Stromal cell of bone marrow (primary cell): ENCODE measurements at places on chromosomes 2 and 18.

DNA sequence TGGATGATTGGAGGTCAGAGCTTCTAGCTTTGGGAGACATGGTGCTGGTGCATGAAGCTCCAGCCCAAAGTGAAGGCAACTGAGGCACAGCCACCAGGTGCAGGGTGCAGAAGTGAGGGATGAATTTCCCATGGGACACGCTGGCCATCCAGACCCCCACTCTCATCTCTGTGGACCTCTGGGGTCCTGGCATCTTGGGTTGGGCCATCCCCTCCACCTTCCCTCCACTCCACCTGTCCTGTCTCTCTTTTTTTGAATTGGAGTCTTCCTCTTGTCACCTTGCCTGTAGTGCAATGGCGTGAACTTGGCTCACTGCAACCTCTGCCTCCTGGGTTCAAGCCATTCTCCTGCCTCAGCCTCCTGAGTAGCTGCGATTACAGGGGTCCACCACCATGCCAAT, 3.4 kb downstream of the NGEF start:
- no peak for DNase-seq

DNA sequence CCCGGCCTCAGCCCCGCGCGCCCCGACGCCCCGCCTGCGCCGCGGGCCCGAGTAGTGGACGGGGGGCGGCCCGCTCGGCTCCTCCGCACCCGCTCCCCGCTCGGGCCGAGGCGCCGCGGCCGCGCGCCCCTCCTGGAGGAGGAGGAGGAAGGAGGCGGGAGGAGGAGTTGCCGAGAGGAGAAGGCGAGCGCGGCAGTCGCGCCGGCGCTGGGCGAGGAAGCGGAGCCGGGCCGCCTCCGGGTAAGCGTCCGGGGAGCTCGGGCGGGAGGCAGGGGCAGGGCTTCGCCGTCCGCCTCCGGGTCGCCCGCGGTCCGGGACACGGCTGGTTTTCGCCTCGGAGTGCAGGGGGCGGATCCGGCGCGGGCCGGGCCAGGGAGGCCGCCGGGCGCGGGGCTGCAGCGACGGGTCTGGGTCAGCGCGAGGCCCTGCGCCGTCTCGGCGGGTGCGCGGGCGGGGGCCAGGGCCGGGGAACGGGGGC, at the start of gene SOCS6:
SOCS6 (plus strand) TSS at position 195 of the 478 bp plus-strand sequence. CDS start 35,624 bp downstream, outside the sequence.
- peak; percentile 45 for DNase-seq

- no peak for DNase-seq
Observed at GRCh38 chr2:219765231-219765911, 137.9 kb downstream of the SLC4A3 start.

GRCh38 chr2:86623043-86623493, 597 bp downstream of the RNF103 start:
- no peak for DNase-seq

GRCh38 chr2:159456500-159457426, 159.6 kb downstream of the BAZ2B start:
- no peak for DNase-seq

DNA sequence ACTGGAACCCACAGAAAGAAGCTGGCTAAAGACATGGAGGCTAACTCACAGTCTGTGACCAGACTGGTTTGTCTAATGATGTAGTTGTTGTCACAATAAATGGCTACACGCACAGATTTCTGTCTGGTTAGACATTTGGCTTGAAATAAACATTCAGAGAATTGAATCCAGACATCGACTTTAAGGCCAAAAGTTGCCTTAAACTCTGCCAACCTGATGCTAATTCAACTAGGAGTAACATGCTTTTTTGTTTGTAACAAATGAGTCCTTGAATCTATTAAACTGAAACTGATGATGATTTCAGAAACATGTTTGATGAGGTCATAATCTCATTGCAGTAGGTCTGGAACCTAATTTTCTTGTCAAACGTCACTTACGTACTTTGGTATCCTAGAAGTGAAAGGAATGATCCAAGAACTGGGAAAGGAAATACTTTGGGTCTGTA, 123.8 kb downstream of the ERBB4 start:
- DNase-seq = no peak

GRCh38 chr2:152097801-152098495, 896 bp downstream of the CACNB4 start:
- DNase-seq = no peak

DNA sequence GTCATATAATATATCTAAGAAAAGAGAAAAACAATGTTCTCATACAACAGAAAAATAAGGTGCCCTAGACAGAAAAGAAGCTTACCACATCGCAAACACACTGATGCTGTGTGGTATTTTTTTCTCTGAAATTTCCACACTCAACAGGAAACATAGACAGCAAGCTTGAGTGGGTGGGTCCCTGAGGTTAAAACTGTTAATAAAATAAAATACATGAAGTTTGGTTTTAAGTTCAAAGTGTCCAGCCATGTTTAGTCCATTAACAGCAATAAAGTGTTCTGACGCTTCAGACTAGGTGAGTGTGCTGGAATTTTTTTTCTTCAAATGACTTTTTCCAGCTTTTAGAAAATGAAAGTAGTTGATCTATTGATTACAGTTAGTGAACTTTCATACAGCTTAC, 83.3 kb upstream of the EPB41L5 start:
- no peak for DNase-seq

- DNase-seq = no peak
Observed at GRCh38 chr2:144224472-144224871, 295.4 kb downstream of the ZEB2 start.

- no peak for DNase-seq
Observed at GRCh38 chr2:11145350-11145749, 9.9 kb upstream of the SLC66A3 start.

GRCh38 chr2:98155716-98156115, 68.7 kb downstream of the VWA3B start:
- no peak for DNase-seq

- no peak for DNase-seq
Observed at GRCh38 chr18:44731530-44732237, 51.0 kb downstream of the SETBP1 start.

DNA sequence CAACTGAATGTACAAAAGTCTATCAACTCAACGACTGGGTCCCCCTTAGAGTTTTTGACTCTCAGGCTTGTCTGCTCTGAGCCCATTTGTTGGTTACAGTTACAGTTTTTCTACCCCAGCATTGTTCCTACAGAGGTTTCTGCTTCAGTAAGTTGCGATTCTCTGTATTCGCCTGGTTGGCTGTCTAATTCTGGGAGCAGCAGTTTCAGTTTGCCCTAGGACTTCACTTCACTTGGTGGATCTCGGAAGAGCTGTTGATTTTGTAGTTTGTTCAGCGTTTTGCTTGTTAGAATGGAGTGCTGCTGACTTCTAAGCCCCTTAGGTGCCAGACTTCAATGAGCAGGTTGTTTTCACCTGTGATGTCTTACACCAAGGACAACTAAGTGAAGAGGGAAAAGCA, 296.5 kb upstream of the EPAS1 start:
- DNase-seq = no peak

GRCh38 chr2:217731805-217732204, 271.0 kb downstream of the TNS1 start:
- DNase-seq = peak; percentile 59

DNA sequence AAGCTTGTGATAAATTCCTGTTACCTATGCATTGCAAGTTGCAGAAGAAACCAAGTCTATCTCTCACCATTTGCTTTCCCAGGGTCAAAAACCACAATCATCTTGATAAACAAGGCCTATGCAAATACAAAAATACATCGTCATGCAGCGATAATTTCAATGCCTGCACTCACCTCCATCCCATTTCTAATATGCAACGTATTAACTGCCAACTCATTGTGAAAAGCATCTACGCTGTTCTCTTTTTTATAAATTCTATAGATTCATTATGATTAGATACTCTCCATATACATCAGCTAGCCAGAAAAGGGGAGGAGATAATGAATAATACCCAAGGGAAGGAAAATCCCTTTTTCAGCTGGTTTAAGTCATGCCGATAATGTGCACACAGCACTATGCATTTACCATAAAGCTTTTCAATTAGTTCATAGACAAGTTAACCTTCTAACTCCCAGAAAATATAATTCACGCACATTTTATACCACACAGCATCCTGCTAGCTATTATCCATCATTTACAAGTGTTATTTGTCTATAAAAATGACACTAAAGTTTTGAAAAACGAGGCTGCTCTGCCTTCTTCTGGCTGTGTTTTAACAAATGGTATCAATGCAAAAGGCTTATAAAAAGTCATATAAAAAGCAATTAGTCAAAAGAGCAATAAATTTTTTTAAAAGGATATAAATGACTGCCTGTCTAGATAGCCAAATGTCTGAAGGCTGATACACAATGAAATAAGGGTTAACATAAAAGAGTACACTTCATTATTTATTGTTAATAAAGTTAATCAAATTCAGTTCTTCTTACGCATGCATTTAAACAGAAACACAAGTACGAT, 77.6 kb downstream of the AFF3 start:
- no peak for DNase-seq

GRCh38 chr2:65020943-65021528, 31.8 kb downstream of the SLC1A4 start:
- DNase-seq = no peak

DNA sequence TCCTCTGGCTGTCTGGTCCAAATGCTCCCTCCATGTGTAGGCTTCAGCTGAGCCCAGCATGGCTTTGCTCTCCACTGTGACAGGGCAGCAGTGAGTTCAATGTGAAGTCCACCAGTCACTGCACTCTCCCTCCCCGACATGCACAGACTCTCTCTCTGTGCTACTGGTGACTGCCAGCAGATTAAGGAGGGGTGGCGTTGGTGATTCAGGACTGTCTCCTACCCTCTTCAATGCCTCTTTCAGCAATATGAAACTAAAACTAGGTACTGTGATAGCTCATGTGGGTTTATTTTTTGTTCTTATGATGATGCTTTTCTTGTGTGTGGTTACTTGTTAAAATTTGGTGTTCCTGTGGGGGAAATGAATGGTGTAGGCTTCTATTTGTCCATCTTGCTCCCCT, 201.0 kb upstream of the RBMS1 start:
- no peak for DNase-seq

DNA sequence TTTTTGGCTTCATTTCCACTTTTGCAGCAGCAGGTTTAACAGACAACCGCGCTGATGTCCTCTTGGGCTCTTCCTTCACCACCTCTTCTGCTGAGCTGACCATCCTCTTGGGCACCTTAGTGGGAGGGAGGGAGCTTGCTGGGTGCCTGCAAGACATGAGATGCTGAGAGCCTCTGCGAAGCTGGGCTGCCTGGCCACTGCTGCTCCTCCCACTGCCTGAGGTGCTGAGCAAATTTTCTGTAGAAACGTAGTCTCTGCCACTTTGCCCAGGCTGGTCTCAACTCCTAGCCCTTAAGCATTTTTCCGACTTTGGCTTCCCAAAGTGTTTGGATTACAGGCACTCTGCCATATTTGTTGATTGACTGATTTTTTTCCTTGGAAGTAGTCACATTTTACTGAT, 422.2 kb upstream of the MC4R start:
- DNase-seq = no peak

DNA sequence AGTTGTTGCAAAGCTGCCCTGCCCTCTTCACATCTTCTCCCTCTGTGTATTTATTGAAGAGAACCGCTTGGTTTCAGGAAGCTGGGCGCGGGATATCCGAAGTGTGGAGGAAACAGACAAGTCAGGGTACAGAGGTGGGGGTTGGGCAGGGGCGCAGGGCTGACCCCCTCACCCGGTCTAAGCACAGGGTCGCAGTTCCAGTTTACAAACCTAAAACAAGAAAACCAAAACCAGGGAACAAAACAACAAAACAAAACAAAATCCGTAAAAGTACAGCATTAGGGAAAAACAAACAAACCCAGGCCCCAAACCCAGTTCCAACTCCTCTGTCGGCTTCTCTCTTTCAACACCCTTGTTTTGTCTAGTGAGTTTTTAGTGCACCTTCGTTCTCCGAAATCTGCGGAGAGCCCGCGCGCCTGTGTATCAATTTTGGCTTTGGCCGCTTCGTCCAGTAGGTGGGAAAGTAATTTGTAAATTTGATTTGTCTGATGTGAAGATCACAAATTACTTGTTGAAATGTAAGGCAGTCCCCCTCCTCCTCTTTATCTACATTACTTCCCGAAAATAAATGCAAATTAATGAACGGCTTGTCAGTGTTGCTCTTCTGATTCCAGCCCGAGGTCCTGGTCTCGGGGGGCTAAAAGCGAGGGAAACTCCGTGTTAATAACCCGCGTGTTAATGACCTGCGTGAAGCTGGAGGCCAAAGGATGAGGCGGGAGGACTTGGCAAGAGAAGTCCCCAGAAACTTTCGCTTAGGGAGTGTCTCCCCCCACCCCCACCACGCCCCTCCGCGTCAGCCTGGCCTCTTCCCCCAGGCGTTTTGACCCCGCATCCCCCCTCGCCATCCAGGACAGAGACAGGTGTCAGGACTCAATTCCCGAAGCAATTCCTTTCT, 6.9 kb downstream of the OTX1 start:
- no peak for DNase-seq

DNA sequence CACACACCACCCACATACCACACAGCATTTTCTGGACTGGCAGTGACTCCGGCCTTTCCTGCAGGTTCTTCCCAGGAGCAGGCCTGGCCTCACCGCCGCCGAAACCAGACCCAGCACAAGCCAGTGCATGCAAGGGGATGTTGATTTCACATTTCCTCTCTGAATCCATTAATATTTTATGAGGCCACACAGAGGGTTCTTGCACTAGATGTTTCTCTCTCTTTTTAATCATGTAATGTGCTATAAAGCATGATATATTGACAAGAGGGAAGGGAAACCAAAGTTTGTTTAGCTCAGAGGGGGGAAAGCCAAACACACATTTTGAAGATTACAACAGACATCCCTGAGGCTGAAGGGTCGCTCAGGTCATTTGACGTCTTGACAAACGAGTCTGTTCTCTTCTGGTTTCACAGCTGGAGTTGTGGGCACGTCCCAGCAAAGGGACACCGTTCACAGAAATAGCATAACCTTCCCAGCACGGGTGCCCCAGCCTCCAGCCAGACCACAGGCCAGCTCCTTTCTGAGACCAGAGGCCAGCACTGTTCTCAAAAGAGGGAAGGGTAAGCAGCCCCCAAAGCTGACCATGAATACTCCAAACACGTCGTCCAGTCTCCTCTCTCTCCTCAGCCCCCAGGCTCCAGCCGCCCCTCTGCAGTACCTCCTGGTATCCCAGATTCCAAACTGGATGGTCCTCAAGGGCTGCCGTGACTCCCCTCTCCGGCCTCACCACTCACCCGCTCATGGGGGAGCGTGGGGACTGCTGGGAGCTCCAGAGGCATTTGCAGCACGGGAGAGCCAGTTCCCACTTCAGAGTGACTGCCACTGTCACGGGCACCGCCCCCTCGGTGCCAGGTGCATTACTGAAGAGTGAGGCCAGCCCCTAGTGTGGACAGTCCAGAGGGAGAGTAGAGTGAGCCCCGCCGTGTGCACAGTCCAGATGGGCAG, 340.3 kb upstream of the SALL3 start:
- no peak for DNase-seq
